Fibroblast of the conjunctiva (primary cell): ENCODE measurements at places on chromosomes 1 and 21.

DNA sequence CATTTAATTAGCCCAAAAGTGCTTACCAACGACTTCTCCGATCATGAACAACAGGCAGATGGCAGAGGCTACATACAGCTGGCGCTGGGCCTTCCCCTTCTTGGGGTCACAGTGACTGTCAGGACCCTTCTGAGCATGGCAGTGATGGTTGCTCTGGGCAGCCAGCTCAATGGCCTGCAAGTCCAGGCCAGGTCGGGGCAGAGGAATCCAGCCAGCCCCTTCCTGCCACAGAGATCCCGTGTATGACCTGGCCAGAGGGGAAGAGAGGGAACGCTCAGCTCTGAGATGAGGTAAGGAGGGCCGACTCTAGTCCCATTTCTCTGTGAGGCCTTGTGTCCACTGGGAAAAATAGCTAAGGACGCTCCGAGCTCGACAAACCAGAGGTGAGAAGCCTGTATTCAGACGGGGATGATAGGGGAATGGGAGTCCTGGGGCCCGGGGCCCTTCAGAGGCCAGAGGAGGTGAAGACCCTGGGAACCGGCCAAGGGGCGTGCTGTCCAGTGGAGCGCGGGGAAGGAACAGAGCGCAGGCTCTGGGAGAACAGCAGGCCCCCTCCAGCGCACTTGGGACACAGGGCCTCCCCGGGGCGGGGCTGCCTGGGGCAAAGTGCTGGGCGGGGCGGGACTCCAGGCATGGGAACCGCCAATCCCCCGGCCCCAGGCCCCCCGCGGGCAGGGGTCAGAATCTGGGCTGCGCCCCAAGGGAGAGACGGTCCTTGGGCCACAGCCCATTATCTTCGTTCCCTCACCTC is 772 bp downstream of the SLC30A2 start:
- no peak for DNase-seq

- no peak for DNase-seq
Measured at GRCh38 chr1:162021124-162021523, 2.5 kb downstream of the OLFML2B start.

DNA sequence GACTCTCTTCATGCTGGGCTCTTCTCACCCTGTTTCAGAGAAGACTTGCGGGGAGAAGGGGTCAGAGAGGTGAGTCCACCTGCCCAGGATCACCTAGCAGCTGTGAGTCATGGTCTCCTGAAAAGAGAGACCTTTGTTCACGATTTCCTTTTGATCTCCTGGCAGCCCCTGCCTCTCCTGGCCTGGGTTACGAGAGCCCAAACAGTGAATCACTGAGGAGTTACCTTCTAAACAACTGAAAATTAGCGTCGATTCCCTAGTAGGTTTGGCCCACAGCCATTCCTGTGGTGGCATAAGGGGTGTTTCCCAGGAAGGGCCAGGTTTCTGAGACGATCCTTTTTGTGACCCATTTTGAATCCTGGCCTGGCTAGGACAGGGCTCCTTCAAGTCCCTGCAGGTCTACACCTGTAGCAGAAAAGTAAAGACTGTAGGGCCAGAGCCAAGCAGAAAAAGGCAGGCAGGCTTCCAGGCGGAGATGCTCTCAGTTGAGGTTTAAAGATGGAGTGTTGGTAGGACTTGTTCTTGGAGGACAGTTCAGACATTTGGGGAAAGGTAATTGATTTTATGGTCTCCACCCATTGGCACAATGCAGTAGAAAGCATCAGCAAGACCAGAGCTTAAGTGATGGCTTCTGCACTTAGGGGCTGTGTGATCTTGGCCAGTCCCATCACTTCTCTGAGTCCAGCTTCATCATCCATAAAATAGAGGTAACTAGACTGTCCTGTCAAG is 2.1 kb upstream of the PLA2G2E start:
- no peak for DNase-seq

DNA sequence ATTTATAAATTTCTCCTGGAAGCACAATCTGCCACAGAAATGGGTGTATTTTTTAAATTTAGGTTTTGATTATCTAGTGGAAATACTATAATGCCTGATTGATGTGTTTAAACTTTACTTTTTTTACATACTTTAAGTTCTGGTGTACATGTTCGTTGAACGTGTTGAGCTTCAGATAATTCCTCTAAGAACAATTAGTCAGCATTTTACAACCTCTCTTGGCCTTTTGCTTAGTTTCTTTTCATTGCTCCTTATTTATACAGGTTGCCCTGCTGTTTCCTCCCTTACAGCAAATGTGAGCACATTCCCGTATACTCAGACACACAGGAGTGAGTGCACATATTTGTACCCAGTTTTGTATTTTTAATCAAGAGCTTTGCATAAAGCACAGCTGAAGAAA is 1038.9 kb downstream of the BRINP3 start:
- DNase-seq: no peak

DNA sequence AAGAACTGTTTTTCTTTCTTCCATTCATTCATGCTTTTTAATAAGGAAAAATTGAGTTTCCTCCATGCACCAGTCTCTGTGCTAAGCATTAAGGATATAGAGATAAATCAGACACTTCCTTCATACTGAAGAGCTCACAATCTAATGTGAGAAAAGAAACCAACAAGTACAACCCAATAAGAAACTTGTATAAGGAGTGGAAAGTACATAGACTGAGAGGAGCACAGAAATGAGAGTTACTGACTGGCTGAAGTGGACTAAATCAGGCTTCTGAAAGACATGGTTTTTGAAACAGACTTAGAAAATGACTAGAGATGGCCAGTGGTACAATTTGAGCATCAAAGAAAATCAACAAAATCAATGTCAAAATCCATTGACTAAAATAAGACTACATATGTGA is 524.4 kb downstream of the PLPP3 start:
- no peak for DNase-seq

DNA sequence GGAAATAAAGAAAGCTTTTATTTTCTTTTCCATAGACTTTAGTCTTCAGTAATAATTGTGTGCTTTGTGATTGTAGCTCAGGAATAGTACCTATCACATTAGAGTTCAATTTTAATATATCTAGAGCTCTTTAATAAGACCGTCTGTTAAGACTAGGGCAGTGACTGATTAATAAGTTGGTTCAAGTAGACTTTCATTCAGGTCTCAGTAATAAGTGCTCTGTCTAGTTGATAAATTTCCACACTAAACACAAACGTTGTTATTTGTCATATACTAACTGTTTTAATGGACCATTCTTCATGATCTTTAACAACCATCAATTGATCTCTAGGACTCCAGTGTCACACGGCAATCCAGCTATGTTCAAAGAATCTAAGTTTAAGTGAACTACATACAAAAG is 474.5 kb upstream of the ADGRL2 start:
- no peak for DNase-seq

DNA sequence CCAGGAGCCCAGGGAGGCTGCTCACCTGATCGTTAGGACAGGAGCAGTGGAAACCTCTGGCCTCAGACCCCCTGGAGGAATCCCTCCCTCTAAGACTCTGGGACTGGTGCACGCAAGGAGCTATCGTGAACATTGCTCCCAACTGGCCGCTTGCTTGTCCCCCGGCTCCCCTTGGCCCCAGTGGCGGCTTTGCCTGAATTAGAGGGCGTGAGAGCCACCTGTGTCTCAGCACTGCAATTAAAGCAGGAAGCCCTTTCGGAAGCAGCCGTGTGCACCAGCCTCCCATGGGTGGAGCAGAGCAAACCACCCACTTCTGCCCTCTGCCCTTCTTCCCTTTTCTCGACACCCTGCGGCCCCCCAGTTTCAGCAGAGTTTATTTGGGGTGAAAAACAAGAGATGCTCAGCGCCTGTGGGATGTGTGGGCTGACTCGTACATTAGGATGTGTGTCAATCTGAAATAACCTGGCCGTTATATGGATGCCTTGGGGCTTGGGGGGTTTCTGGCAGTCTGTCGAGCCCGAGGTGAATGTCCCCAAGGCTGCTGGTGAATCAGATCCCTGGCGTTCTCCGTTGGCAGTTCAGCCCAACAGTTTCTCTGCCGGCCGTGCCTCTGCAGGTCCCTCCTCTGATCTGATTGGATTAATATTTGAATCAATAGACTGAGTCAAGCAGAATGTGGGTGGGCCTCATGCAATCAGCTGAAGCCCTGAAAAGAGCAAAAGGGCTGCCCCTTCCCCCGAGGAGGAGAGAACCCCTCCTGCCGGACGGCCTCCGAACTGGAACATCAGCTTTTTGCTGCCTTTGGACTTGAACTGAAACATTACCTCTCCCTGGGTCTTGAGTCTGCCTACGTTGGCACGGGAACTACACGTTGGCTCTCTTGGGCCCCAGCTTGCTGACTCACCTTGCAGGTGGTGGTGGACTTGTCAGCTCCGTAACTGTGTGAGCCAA is 7.3 kb upstream of the UMODL1 start:
- DNase-seq: no peak

GRCh38 chr1:228381356-228381755 is 25.3 kb downstream of the TRIM11 start:
- DNase-seq: no peak

GRCh38 chr1:206074839-206075238 is 21.9 kb downstream of the RHEX start:
- no peak for DNase-seq

DNA sequence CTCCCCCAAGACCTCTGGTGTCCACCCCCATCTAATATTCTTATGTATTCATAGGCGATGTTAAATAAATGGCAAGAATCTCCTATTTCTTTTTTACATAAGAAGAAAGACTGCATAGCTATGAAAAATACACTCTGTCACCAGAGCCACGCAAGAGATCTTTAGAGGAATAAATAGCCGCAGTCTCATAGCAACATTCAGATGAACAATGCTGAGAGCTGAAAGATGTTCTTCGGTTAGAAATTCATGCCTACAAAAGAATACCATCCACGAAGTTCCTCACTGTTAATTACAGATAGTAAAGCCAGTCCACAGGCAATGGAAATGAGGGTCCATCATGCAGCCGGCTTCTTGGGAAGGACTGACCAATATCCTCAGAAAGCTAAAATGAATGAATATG is 76.0 kb upstream of the SOD1 start:
- no peak for DNase-seq

DNA sequence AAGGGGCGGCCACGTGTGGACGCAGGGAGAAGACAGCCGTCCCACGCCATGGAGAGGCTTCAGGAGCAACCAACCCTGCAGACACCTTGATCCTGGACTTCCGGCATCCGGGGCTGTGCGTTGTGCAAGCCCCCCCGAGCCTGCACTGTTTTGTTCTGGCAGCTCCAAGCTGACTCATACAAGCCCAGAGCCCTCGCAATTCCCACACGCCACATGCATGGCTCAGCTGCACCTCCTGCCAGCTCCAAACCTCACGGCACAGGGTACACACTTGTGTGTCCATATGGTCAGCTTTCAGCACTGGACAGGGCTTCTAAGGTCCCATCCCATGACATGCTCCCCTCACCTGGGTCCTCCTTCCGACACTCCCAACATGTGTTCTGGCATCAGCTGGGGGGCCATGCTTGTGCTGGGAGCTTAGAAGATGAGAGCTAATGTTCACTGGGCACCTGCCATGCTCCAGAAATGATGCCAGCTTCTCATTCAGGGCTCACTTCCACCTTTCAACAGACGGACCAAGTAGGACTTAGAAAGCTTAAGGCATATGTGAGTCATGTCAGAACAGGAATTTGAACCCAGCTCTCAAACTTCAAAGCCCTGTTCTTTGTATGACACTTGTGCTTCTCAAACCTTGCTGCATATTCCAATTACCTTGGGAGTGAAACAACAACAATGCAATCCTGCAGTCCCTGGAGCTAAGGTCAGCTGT is 137.3 kb downstream of the PGBD5 start:
- DNase-seq: no peak

- DNase-seq: no peak
Measured at GRCh38 chr21:42645211-42646075, 8.0 kb upstream of the PDE9A start.

DNA sequence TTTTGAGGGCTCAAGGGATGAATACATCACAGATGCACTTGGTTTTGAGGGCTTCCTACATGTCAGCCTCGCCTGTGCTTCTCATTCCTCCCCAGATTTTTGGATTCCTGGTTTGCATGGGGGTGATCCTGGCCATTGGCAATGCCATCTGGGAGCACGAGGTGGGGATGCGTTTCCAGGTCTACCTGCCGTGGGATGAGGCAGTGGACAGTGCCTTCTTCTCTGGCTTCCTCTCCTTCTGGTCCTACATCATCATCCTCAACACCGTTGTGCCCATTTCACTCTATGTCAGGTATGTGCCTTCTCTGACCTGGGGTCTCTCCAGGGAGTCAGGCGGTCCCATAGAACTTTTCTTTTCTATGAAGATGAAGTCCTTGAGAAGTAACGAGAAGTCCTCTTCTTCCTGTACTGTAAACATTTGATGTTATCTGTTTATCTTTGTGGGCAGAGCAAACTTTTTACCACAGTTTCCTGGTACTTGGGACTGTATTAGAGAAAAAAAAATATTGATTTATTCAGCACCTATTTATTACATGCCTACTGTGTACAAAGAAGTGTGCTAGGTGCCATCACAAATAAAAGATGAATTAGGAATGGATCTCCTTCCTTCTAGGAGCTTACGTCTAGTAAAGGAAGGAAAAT is 12.0 kb downstream of the ATP8B2 start:
- no peak for DNase-seq

GRCh38 chr1:178659789-178660208 is 65.2 kb upstream of the RALGPS2 start:
- no peak for DNase-seq

DNA sequence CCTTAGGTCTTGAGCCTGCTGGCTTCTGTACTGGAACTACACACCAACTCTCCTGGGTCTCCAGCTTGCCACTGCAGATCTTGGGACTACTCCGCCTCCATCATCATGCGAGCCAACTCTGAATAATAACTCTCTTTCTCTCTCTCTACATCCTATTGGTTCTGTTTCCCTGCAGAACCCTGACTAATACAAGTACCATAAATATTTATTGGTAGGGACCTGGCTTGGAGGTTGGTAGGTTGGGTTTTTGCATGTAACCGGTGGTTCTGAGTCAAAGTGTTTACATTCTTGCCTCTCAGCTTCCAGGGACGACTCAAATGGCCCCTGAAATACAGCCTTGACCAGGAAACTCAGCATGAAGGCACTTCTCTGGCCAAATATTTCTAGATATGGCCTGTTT is 110.4 kb downstream of the KCND3 start:
- no peak for DNase-seq

GRCh38 chr1:158520021-158520420 is 34.2 kb downstream of the OR6Y1 start:
- no peak for DNase-seq

DNA sequence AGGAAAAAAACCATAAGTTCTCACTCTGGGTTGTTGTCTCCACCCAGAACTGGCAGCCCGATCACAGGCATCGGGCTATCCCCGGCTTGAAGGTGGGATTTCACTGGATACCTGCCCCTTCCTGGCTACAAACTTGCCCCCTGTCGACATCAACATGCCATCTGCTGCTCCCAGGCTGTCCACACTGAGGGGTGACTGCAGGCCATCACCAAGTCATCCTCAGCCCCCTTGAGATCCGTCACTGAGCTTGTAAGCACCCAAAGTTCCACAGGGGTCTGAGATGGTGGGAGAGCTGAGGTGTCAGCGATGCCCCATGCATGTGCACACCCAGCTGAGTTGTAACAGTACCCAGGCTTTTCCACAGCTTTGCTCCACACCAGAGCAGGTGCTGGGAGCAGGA is 211.0 kb downstream of the AMY1C start:
- DNase-seq: no peak
